Stimulated activated CD8-positive, alpha-beta memory T cell treated with anti-CD3 and anti-CD28 coated beads, Interleukin-2, amount 100 ng/mL, for 48 hours (primary cell): ENCODE measurements at places on chromosomes 4 and X.

DNA sequence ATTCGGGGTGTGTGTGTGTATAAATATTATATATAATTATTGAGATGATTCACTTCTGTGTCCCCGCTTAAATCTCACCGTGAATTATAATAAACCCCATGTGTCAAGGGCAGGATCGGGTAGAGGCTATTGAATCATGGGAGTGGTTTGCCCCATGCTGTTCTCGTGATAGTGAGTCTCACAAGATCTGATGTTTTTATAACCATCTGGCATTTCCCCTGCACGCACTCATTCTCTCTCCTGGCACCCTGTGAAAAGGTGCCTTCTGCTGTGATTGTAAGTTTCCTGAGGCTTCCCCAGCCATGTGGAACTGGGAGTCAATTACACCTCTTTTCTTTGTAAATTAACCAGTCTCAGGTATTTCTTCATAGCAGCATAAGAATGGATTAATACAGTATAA is 851.4 kb upstream of the AGA start:
- DNase-seq: no peak

DNA sequence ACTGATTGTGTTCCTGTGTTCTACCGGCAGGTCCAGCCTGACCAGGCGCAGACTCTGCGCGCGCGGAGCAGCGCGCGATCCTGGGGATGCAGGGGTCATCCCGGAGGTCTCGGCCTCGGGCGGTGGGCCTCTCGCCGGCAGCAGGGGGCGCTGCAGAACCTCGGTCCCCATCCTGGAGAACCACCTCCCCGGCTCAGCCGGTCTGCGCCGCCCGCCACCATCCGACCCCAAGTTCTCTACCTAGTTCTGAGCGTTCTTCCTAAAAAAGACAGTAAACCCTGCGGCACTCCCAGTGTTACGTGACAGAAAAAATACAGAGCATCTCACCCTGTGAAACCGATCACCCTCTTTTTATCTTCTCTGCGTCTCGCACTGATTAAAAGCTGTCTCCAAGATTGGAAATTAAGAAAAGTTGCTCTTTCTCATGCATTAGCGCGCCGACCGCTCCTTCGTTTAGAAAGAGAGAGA is 1.6 kb downstream of the TRPC3 start:
- peak; percentile 84 for DNase-seq

GRCh38 chr4:113316879-113317278 is 267.4 kb downstream of the ANK2 start:
- DNase-seq: no peak

- no peak for DNase-seq
Observed at GRCh38 chrX:119696251-119696890, 3.4 kb upstream of the SEPTIN6 start.

DNA sequence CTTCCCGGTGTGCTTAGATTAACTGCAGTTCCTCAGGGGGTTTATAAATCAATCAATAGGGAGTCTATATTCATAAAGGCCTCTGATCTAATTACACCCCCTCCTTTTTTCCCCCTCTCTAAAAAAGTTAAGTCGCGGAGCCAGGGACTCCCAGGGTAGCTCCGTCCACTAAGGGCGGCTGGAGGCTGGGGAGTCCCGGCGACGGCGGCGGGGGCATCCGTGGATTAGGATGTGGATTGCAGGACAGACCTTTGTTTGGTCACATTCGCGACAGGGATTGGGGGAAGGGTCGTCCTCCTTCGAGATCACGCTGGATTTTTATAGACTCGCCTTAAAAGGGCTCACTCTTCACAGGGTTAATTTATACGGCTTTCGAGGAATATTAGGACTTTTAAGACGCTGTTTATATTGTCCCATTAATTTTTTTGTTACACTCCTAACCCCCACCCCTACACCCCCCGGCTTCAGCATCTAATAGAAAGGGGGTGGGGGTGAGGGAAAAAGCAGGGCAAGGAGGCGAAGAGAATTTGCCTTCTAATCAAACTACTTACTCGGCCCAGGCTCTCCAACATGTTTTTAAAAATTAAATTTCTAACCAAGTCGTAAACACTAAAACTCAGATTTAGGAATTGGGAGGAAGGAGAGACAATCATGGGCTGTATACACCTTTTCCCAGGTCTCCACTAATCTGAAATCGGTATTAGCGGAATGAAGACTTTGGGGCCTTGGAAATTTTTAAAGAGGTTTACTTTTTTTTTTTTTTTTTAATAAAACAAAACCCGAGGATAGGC is 8.5 kb downstream of the PITX2 start:
- DNase-seq: no peak

DNA sequence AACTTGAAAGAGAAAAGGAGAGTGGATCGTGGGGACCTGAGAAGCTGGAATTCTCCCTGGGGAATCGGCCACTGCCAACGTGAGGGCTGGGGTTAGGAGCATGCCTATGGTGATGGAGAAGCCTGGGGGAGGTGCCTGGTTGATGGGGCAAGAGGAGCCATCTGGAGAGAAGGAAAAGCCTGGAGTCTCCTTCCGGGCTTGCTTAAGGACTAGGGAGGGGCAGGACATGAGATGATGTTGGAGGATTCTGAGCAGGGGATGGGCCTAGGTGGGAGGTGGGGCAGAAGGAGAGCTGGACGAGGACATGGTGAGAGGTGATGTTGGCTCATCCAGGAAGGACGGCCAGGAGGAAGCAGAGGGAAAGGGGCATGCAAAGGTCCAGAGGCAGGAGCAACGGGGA is 35.0 kb upstream of the GYG2 start:
- no peak for DNase-seq

DNA sequence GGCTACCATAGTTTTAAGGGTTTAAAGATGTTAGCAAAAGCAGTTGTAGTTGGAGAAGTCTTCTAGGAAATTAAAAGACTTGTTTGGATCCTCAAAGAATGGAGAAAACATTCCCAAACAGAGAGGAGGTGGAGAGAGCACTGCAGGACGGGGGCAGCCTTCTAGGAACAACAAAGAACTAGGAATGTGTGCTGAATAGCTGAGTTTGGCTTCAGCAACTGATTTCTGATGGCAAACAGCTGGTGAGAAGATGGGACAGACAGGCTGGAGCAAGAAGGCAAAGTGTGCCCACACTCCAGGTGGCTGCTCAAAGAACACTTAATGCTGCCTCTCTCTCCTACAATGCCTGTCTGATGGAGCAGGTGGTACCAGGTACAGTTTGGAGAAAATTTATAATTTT is 1331.1 kb downstream of the ADGRL3 start:
- no peak for DNase-seq

DNA sequence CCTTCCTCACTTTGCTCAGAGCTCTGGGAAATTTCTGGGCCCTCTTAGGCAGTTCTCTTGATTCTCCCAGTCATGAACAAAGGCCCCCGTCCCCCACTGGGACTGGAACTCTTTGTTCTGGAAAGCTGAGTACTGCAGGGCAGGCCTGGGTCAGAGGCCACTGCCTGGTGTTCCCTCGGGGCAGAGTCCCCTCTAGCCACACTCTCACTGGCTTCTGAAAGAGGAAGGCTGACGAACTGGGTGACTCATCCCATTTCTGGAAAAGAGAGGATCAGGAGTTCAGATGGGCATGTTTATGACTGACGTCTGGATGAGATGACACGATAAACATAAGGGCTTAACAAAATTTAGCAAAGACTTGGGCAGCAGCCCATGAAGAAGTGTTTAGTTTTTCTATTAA is 47.7 kb downstream of the DDX3X start:
- no peak for DNase-seq

GRCh38 chrX:15277604-15278003 is 7.7 kb upstream of the ASB9 start:
- DNase-seq: no peak

- no peak for DNase-seq
Observed at GRCh38 chr4:180314972-180315371, 1928.2 kb upstream of the TENM3 start.

GRCh38 chr4:166482758-166483157 is 609.7 kb downstream of the TLL1 start:
- no peak for DNase-seq

GRCh38 chr4:187063251-187063650 is 339.6 kb upstream of the FAT1 start:
- no peak for DNase-seq

GRCh38 chr4:134201216-134202161 is at the start of gene PABPC4L:
TSS of gene PABPC4L (minus strand) at chr4:134201789. CDS start at chr4:134201019, 770 bp downstream.
- no peak for DNase-seq

DNA sequence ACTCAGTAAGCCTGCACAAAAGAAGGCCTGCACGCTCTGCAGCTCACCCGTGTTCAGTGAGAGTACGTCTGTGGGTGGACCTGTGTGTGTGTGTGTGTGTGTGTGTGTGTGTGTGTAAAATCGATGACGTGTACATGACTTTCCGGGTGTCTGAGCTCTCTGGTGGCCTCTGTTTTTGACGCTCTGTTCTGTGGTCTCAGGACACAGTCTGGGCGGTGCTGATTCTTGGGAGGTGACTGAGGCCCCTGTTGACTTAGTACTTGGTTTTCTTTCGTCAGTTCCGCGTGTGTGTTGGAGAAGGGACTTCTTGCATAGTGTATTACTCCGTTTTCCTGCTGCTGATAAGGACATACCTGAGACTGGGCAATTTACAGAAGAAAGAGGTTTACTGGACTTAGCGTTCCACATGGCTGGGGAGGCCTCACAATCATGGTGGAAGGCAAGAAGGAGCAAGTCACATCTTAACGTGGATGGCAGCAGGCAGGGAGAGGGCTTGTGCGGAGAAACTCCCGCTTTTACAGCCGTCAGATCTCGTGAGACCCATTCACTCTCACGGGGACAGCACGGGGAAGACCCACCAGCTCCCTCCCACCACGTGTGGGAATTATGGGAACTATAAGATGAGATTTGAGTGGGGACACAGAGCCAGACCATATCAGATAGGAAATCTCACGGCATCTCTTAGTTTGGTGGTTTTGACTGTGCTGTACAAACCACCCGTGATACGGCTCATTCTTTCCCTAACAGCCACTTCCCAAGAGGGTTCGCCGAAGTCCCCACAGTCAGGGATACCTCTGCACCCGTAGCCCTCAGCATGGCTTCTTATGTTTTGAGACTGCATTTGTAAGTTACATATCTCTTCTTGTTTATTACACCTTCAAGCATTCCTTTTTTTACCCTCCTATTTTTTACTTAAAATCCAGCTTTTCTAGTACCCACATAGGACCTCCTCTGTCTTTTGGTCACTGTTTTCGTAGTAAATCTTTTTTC is 24.5 kb downstream of the UVSSA start:
- DNase-seq: no peak

DNA sequence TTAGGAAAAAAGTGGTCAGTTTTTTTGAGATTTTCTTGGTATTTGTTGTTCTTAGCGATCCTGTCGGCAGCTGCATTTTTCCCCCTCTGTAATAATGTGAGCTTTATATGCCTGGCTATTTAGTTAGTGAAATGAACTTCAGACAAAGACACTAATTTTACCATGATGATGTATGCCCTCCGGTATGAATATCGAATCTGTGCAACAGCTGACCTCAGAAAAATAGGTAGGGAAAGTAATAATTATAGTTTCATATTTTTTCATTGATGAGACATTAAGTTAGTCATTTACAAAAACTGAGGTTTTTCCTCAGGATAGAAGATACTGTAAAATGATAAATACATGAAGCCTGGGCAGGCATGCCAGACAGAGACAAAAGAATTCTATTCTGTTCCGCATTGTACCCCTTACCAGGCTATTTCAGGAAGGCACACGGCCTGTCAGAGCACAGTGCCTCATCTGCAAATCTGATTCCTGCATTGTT is 155.8 kb downstream of the SHROOM3 start:
- no peak for DNase-seq

GRCh38 chr4:57445686-57446085 is 335.5 kb upstream of the IGFBP7 start:
- DNase-seq: no peak

DNA sequence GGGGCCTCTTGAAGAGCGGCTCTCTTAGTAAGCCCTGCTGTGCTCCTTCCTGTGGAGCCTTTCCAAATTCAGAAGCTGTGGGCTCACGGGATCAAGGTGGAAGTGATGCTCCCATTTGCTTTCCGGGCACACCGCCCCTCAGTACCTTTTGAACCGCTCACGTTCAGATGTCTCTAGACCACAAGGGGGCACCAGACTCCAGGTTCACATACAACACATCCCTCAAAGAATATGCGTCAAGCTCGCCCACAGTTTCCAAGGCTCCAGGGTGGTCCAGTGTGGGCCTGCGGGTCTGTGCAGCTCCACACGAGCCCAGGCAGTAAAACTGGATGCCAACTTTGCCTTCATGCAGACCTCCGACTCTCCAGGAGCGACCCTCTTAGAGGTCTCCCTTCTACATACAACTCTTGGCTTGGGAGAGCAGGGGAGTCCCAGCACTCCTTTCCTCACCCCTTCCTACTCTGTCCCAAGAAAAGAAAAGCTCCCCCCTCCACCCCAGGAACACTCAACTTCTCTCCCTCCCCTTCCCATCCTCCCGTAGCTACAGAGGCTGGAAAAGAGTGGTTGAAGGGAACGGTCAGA is 11.0 kb downstream of the SUPT20HL1 start:
- DNase-seq: peak; percentile 29

GRCh38 chrX:154775419-154776349 is 13.0 kb downstream of the DKC1 start:
- DNase-seq: no peak

DNA sequence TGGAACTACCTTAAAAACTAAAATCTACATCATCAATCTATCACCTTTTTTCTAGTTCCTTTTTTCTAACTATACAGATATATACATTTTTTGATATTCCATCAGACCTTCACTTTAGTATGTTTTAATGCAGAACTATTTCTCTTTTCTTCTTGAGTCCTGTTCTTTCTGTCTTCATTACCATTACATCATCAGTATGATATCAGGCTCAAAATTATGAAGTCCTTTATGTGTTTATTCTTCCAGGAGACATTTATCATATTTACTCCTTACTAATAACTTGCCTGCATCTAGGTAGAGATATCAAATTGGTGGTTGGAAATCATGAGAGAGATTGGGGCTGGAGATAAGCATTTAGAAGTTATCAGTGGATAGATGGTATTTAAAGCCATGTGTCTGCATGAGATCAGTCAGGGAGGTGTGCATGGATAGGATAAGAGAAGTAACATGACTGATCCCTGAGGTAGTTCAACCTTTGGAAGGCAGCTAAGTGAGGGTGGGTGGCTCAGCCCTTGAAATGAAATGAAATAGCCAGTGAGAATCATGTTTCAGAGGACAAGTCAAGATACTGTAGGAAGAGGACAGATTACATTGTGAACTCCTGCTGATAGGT is 43.1 kb downstream of the MRPL1 start:
- DNase-seq: no peak
